CD4-positive, alpha-beta T cell treated with Interleukin-4 for 4 hours (primary cell): ENCODE measurements at places on chromosomes 13 and 19.

- DNase-seq = no peak
Observed at GRCh38 chr13:106415971-106416370, 119.5 kb downstream of the EFNB2 start.

DNA sequence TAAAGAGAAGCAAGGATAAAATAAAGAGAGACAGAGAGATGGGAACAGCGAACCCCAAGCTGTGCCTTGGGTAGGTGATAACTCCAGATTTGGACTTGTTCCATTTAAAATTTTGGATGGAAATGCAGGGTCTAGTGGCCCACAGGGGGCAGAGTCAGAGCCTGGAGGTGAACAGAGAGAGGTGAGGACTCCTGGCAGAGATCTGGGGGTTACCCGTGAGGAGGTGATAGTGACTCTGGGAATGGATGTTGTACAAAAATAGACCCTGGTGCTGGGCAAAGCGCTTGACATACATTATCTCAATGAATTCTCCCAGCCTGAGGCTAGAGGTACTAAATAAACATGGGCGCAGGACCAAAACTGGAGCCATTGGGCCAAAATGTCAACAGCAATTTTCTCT, 14.3 kb upstream of the DHRS12 start:
- DNase-seq = no peak

- DNase-seq = no peak
Observed at GRCh38 chr13:43383498-43384165, 360.2 kb downstream of the DNAJC15 start.

DNA sequence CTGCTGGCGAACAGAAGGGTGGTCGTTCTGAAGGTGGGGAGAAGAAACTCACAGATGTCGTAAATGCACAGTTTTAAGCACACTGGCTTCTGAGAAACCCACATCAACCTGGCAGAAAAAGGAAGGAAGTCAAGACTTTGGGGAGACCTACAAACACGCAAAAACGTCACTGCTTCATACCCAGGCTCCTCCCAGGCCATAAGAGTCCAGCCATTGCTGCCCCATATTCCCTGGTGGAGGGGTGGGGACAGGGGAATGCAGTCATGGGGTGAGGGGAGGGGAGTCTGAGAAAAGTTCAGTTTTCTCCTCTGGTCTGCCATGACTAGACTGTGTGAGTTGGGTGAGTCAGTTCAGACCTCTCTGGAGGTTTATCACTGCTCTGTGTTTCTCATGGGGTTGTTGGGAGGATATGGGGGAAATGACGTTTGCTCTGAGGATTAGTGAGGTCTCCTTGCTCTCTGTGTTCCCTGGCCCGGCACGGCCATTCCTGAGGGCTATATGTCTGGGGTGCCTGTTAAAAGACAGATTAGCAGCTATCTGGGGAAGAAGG, 139.0 kb downstream of the FLT1 start:
- no peak for DNase-seq

- DNase-seq = no peak
Observed at GRCh38 chr19:48136547-48136946, 25.9 kb upstream of the PLA2G4C start.

DNA sequence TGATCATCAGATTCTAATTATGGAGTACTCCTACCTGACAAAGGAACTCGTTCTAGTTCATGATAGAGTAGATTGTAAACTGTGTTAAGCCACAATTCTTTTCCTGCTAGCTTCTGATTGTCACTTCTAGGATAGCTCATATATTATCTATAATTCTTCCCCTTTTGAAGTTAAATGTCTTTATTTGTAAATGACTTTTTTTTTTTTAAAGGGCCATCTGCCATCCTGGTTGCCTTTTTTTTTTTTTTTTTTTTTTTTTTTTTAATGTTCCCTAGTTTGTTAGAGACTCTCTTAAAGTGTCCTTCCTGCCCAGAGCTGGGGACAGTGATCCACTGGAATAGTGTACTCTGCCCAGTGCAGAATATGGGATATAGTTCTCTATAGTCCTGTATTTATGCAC, 4.3 kb downstream of the CHAMP1 start:
- no peak for DNase-seq
